ENCODE measurements at places on chromosomes 2 and 18.

DNA sequence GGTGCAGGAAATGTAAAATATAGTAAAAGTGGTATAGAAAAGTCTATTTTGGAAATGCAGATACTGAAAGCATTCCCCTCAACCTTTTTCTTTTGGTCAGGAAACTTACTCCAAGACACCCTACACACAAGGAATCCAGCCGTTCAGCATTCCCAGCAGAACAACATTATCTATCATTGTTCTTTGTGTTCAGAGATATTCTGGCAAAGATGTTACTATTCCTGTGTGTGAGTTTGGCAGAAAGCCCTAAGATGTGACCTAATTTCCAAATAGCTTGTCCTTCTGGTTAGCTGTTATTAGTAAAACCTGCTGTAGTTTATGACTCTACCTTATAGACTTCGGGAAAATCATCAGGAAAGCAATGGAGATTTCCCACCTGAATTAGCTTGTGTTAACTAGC lies 78.1 kb upstream of the PELI1 start:
- DNase-seq: no peak

GRCh38 chr2:98806236-98806697 lies 75.3 kb upstream of the MGAT4A start:
- DNase-seq: no peak

GRCh38 chr2:237345891-237346640 lies 67.9 kb downstream of the COL6A3 start:
- DNase-seq: no peak

DNA sequence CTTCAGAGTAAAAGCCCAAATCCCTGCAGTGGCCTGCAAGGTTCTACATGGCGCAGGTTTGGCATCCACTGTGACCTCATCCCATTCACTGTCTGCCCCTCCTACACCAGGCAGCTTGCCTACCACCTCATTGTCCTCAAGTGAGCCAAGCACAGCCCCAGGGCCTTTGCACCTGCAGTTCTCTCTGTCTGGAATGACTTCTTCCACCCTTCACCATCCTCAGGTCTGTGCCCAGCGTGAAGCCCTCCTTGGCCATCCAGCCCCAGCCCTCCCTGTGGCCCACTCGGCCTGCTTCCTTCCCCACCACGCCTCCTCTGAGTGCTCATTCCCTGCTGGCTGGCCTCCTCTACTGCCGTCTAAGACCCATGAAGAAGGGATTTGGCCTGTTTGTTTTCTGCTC lies 32.6 kb upstream of the UBE2F start:
- DNase-seq: no peak

DNA sequence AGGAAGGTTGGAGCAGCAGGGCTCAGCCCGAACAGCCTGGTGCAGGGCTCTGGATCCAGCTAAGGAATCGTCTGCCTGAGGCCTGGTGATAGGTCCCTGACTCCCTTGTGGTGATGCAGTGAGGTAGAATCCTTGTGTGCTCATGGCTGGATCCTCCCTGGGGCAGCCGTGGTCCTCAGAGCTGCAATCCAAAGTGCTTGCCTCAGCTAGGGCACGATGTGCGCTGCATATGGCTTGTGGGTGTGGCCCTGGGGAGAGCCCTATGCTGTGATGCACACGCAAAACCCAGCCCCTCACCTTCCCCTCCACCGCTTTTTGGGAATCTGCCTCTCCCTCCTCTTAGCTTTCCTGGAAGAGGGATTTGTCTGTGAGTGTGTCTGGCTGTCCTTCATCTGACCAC lies 142.2 kb downstream of the DYSF start:
- DNase-seq: no peak

DNA sequence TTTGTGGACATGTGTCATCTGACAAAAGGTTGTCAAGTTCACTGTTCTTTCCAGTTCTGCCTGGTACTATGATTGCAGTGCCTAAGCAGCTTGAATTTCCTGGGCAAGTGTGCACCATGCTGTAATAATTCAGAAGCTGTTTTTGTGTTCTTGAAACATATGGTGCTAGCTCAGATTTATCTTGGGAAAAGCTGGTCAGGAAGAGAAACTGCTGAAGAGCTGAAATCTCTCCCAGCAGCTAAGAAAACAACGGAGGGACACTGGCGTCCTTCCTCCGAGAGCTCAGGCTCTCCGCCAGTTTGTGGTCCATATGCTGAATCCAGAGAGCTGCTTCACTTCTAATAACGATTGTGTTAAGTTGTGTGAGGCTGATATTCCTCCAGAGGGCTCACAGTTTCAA lies 642.0 kb downstream of the DPP10 start:
- DNase-seq: no peak

- no peak for DNase-seq
Measured at GRCh38 chr2:85057226-85057962, 75.8 kb upstream of the TCF7L1 start.

DNA sequence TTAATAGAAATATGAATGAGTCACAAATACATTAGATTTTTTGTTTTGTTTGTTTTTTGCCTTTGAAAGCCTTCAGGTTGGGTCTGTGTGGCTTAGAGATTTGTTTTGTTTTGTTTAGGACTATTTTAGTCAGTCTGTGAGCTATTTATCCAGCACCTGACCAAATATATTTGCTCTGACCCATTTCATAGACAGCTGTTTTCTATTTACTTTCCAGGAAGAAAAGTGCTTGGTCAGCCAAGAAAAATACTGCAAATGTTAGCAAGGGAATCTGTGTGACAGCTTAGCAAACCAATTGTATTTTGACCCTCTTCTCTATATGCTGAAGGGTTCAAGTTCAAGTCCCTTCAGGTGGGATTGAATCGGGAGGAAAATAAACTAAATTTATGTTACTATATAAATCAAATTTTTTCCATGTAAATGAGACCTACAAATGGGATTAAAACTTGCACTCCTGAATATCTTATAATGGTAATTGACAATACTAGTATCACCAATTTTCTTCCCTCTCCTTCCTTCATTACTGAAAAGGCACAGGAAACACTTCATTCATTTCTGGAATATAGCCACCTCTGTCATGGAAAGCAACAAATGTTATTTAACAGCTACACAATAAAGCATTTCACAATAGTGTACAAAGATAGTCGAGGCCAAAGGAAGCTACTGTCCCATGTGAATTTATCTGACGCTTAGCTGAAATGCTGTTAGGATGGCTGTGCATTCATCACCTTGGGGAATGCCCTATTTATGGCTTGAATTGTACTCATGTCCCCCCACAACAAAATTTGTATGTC lies 23.1 kb upstream of the KLF7 start:
- no peak for DNase-seq

GRCh38 chr2:168703926-168704325 lies 98.5 kb upstream of the NOSTRIN start:
- no peak for DNase-seq

- no peak for DNase-seq
Measured at GRCh38 chr2:128214866-128215460, 103.7 kb downstream of the HS6ST1 start.

DNA sequence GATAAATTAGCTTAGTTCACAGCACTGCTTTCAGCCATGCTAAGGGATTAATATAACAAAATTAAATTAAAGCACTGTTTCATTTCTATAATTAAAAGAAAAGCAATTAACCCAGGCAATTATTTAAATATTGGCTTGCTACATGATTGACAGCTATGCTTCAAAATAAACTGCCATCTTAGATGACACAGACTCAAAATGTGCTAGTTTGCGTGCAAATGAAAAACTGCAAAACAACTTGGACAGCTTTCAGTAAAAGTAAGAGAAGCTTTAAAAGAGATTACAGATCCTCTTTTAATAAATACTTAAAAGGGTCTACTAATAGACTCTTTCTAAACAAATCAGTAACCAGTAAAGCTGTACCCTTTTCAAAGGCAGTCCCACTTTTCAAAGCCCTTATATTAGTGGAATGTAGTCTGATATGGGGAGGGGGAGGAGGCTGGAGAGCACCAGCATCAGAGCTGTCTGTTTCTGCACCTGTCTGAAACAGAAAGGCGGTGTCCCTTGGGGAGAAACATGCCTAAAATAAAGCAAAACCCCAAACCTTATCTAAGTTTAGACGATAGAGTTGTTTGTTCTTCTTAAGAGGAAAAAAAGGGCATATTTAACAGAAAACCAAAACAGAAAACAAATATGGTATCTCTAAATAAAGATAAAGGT lies 20.8 kb downstream of the EIF2AK3 start:
- no peak for DNase-seq

DNA sequence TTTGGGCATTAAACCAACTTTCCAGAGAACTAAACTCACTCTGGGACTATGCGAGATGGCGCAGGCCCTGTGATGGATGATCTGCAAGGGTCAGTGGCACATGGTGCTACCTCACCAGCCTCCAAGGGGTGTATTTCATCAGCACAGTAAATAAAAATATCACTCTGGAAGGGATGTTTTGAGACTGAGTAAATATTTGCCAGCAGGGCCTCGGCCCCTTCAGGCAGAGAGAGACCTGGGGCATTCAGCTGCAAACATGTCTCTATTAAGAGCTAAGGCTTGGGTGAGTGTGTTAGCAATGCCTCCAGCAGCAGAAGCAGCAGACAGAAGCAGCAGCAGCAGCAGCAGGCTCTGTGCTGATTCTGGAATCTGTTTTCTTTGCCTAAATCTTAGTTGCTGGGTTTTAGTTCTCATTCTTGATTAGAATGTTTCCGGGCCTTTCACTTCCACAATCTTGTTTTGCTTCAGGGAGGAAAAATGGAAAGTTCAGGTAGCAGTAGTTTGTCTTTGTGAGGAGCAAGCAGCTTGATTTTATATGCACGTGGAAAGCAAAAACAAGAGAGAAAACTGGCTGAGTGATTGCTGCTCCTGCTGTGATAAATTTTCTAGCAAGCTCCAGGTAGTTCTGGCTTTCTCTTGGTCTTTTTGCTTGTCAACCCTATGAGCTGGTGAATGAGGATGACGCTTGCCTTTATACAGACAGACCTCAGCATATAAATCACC lies 18.6 kb downstream of the ADCYAP1 start:
- DNase-seq: no peak

GRCh38 chr2:31004257-31004656 lies 134.0 kb downstream of the GALNT14 start:
- DNase-seq: no peak

DNA sequence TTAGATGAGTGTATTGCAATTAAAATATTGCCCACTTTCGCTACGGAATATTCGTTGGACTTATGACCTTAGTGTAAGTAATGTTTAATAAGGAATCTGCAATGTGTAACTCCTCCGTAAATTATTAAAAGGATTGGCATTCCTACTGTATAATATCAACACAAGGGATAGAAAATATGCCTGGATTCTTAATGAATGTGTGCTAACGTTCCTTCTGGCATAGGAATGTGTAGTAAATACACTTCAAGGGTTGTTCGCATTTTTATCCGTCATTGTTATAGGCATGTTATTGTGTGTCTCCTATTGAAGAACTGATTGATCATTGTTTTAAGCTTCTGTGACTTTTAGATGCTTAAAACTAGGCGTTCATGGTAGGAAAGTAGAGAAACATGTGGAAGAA lies 134.5 kb downstream of the NEDD4L start:
- DNase-seq: no peak

DNA sequence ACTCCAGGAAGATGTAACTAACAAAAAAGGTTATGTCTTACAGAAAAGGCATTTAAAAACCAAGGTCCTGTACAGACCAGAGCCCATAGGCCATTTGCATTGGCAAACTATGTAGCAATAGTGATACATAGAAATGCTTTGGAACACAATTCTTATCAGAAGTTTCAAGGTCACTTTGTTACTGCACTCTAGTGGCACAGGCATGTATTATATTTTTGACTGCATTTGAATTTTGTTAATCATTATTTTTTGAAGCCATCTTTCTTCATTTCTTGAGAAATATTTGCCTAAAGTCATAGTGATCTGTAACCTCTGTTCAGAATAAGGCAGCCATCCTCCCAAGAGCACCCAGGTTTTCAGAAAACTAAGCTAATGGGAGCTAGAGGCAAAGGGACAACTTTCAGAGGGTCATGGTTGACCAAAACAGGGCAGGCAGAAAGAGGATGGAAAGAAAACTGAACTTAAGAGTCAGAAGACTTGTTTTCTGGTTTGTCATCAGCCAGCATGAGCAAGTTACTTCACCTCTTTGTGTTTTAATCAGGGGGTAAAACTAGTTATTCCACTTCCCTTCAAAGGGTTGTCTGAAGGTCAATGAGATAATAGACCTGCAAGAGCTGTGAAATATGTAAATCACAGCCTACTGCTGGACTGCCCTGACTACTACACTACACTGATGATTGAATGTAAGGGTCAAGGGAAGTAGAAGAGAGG lies 41.5 kb downstream of the SLC38A11 start:
- DNase-seq: no peak

DNA sequence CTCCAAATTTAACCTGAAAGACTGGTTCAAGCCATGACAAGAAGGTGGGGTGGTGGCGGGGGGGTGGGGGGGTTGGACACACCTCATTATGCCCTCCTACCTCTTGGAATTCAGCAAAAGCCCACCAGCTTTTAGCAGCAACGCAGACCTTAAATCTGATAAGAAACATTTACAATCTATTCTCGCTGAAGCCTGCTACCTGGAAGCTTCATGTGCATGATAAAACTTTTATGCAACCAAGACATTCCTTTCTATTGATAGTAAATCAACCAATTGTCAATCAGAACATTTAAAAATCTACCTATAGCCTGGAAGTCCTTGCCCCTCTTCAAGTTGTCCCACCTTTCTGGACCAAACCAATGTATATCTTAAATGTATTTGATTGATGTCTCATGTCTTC lies 113.6 kb upstream of the FAM98A start:
- DNase-seq: no peak

DNA sequence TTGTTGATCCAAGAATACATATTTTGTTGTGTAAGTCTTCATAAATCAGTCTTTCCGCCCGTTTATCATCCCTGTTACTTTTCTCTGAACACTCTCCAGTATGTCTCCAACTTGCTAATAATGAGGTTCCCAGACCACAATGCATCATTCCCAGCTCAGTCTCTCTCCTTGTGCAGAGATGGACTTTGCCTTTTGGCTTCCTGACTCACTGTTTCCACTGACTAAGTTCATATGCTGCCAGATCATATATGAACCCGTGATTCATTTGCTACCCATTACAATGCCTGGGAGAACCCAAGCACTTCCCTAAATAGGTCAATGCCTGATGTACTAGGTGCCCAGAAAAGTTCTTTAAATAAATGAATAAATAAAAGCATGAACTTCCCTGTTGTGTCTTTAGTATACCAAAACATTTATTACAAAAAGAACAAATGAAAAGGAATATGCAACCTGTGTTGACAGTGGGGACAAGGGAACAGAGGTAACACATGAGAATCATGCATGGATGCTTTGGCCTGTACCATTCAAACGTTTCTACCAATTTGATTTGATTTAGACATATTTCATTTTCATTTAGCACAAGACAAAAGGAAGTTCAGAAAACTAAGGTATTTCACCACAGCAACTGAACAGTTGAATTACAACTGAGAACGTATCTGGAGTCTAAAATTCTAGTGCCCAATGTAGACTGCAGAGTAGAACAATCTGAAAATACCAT lies 215.4 kb upstream of the HNRNPA3 start:
- no peak for DNase-seq

- DNase-seq: no peak
Measured at GRCh38 chr2:155125585-155126230, 427.2 kb downstream of the KCNJ3 start.

All from D721Med (cell line).